Hematopoietic multipotent progenitor cell treated with erythropoietin and hydrocortisone succinate and interleukin-3 and kit ligand, for 15 days (in vitro differentiated cells): ENCODE measurements at places on chromosomes 5 and 9.
A peak's percentile ranks its signal among the peaks of the same experiment; 100 is the strongest.

- DNase-seq: no peak
Observed at GRCh38 chr9:19104515-19105282, 2.0 kb upstream of the HAUS6 start.

GRCh38 chr5:40515476-40515875, 164.2 kb upstream of the PTGER4 start:
- DNase-seq: no peak

DNA sequence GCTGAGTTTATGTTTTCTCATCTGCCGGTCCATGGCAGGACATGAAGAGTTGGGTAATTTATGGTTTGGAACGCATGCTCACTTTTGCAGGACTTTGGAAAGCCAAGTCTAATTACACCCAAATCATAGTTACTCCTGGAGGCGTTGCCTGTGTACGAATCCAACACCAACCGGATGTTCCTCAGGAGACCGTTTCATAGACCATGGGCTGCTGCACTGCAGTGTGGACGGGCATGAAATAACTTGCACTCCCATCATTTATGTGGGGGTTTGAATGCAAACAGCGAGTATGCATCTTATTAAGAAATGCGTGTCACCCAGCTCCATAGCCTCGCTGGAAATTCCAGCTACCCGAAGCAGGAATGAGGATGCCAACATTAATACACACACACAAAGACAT, 96.1 kb upstream of the IRX2 start:
- DNase-seq: no peak

DNA sequence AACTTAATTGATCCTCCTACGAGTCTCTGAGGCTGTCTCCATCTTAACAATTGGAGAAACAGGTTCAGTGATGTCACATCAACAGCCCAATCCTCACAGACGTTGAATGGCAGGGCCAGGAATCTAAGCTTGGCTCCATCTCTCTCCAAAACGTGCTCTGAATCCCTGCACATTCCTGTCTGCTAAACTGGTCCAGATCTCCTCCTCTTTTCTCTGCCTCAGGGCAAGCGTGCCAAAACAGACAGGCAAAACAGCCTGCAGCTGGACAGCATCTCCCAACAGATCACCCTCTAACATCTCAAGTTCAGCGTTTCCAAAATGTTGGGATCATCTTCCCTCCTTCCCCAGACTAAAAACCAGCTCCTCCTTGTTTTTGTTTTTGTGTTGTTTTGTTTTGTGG, 6.6 kb downstream of the FBP1 start:
- DNase-seq: no peak

- DNase-seq: no peak
Observed at GRCh38 chr5:169104937-169105494, 195.9 kb downstream of the SLIT3 start.

- DNase-seq: no peak
Observed at GRCh38 chr9:70553707-70554673, 139.5 kb upstream of the KLF9 start.

- peak; percentile 89 for DNase-seq
Observed at GRCh38 chr9:132984202-132985070, 5.9 kb downstream of the GFI1B start.

- no peak for DNase-seq
Observed at GRCh38 chr9:106927916-106928315, 65.0 kb downstream of the ZNF462 start.

DNA sequence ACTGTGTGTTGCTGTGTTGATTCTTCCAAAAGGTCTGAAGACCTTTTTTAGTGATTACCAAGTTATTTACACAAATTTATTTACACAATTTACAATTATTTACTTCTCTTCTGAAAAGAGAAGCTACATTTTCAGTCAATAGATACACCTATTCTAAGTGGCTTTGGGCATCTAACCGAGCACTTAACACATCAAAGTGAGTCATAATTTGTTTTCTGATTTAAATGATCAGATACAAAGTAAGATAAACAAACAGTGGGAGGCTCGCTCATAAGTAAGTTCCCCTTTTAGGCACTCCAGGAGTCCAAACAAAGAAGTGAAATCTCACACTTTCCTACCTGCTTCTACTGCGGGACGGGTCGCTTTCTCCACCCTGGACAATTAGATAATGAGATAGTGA, 90.2 kb downstream of the APBA1 start:
- DNase-seq: no peak

DNA sequence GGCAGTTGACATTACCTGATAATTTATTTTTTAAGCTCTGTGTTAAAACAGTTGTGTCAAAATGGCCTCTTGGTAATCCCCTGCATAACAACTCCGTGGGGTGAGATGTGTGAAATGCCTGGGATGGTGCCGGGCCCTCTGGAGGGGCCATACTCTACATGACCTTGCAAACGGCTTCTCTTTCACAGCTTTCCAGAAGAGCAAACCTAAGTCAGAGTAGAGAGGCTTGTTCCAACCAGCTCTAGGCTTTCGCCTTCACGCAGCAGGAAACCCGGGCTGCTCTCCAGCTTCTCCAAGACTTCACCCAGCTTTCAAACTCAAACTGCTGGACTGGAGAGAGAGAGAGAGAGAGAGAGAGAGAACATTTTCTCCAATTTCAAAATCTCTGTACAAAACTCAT, 120.1 kb downstream of the SNX18 start:
- no peak for DNase-seq

DNA sequence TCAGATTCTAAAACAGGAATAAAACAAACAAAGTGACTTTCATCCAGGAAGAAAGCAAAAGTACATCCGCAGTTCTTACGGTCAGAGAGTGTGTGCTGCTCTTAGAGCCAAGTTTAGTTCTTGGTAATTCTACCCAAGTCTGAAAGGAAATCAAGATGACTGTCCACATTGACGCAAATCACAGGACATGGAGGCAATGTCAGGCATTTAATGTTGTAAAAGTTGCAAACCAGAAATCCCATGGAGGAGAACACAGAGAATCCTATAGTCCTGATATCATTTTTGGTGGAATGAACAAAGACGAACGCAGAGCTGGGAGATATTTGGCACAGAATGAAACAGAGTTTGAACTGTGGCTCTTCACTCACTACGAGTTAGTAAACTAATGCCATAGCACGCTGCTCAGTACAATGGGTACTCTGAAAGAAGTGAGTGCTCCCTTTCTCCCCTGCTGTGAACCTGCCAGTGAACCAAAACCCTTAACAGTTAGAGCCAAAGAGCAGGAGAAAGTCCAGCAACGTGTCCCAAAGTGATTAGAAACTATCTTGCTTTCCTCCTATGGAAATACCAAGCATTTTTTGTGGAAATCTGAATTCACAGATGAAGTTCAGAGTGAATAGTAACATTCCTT, 74.3 kb downstream of the MUSK start:
- DNase-seq: no peak

- no peak for DNase-seq
Observed at GRCh38 chr5:83848941-83849340, 128.3 kb upstream of the HAPLN1 start.

- DNase-seq: no peak
Observed at GRCh38 chr9:127159325-127159801, 36.9 kb upstream of the ANGPTL2 start.

DNA sequence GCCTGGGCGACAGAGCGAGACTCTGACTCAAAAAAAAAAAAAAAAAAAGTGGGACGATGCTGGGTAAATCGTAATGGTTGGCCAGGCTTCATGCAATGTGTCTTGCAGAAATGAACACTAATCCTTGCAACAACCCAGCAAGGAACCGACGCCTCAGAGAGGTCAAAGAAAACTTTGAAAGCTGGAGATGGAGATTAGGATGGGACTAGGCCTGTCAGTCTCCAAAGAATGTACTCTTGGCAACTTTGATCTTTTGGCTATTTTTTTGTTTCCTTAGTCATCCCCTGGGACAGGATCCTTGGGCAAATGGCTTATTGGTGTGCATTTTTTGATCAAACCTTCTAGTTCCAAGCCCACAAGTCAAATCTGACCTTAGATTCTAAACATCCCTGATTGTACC, 10.6 kb upstream of the PWWP2A start:
- no peak for DNase-seq

- DNase-seq: no peak
Observed at GRCh38 chr5:82276800-82277612, 1.1 kb downstream of the RPS23 start.

DNA sequence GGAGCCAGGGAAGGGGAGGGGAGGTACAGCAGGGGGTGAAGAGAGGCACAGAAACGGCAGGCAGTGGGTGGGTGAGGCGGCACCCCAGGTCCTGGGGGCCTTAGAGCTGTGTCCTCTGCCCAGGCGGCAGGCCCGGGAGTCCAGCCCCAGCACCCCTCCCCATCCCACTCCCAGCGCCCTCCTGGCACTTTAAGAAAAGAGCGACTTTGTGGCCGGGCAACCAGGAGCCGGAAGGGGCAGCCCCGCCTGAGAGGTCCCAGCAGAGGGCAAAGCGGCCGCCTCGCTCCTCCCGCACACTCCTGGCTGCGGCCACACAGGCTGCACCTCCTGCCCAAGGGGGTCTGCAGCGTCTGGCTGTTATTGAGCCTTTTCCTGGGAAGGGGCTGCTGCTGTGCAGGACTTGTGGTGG, 42.6 kb downstream of the NACC2 start:
- no peak for DNase-seq

DNA sequence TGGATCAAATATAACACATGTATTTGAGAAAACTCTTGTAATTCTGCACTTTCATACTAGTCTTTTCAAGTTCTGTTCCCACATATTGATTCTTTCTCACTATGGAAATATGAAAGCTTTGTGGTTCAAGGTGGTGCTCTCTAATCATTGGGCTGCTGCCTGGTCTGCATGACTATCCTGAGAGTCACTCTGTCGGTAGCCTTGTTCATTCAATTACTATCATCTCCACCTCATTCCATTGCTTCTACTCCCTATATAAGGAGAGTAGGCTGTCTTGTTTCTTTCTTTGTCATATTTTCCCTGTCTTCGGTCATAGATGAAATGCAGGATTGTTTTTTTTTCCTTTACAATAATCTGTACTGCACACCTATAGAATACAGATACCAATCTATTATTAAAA, 341.4 kb upstream of the ACTBL2 start:
- DNase-seq: no peak
